ENCODE measurements at places on chromosomes 7 and 10. TPM values are rescaled to one million over a fixed set of nuclear protein-coding genes. Genes with fewer than 3 reads are reported as not detected.

Gene C10orf95
- total RNA-seq = not detected

GRCh38 chr7:123709525-123709924, 39.3 kb downstream of the WASL start:
- no peak for DNase-seq

DNA sequence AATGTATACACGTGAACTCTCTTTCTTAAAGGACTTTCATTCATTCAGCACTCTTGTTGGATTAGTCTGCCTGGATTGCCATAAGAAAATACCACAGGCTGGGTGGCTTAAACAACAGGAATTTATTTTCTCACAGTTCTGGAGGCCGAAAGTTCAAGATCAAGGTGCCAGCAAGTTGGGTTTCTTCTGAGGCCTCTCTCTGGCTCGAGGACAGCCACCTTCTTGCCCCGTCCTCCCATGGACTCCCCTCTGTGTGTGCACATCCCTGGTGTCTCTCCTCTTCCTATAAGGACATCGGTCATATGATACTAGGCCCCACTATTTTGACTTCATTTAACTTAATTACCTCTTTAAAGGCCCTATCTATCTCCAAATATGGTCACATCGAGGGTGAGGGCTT, 110.4 kb upstream of the BMPER start:
- DNase-seq = no peak

DNA sequence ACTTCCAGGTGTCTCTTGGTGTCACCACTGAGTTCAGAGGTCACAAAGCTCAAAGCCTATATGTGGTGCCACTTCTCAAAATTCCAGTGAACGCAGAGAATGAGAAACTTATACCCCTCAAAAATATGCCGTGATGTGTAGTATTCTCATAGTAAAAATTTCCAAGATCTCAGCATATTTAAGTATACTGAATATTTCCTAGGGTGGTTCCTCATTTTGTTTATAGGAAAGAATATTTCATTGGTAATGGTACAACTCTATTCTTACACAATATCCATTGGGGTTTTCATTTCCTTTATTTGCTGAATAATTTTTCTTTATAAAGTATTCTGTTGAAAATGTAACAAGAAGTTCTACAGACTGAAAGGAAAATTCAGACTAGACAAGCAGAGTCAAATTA, 58.9 kb upstream of the ADO start:
- DNase-seq = no peak

DNA sequence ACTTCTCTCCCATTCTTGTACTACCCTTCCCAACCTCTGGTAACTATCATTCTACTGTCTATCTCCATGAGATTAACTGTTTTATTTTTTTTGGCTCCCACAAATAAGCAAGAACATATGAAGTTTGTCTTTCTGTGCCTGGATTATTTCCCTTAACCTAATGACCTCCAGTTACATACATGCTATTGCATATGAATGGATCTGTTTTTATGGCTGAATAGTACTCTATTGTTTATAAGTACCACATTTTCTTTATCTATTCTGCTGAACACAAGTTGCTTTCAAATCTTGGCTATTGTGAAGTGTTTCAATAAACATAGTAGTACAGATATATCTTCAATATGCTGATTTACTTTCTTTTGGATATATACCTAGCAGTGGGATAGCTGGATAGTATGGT, 376.6 kb upstream of the KCND2 start:
- DNase-seq = no peak

Gene ZNF804B
- not detected for total RNA-seq

- no peak for DNase-seq
Observed at GRCh38 chr7:142812437-142813215, 41.9 kb downstream of the PRSS2 start.

DNA sequence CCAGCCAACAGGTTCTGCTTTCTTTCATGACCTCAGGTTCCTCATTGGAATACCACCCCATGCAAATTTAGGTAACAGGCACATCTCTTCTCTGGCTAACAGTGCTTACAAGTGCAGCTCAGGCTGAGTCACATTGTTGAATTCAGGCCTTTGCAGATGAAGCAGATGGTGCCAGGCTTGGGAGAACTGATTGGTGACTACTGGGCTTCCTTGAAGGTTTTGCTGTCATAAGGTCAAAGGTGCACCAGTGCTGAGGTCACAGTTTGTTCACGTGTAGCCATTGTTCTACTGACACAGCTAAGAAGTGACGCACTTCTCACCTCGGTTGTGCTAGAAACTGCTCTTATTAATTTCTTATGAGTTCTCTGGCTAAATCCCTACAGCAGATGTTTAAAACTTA, 128.6 kb upstream of the BMPER start:
- DNase-seq = no peak

Gene TRIM74
- 2.0 TPM for total RNA-seq

Gene GARIN1A
- total RNA-seq = 8.8 TPM

Gene BTAF1
- 57.1 TPM for total RNA-seq

Gene GIMAP1
- 8.5 TPM for total RNA-seq

GRCh38 chr10:16770670-16771069, 46.6 kb downstream of the RSU1 start:
- DNase-seq = no peak

All from sciatic nerve (tissue), 2 donors.